GM12892 (cell line): ENCODE measurements at places on chromosomes 13 and 19.

- DNase-seq: no peak
Observed at GRCh38 chr19:49847731-49848696, 2.9 kb upstream of the PTOV1 start.

DNA sequence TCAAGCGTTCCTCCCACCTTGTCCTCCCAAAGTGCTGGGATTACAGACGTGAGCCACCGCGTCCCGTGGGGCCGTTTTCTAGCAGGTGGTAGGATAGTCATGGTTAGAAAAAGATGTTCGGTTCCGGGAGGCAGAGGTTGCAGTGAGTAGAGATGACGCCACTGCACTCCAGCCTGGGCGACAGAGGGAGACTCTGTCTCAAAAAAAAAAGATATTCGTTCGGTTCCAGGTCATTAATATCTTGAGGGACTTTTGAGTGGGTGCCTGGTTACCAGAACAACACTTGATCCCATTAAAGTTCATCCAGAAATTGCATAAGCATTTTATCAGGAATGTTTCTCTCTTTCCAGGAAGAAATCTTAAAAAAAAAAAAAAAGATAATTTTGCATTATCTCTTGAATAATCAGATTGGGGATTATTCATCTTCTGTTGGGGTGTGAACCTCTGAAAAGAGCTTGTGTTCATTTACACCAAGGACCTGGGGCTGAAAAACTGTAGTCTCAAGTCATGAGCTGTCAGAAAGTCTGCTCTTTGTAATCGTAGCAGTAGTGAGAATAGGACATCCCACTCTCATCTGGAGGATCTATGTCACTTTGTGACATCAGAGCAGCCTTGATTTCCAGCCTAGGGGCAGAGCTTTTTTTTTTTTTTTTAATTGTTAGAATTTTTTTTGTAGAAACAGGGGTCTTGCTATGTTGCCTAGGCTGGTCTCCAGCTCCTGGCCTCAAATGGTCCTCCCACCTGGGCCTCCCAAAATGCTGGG lies 1.0 kb upstream of the ETHE1 start:
- no peak for DNase-seq

DNA sequence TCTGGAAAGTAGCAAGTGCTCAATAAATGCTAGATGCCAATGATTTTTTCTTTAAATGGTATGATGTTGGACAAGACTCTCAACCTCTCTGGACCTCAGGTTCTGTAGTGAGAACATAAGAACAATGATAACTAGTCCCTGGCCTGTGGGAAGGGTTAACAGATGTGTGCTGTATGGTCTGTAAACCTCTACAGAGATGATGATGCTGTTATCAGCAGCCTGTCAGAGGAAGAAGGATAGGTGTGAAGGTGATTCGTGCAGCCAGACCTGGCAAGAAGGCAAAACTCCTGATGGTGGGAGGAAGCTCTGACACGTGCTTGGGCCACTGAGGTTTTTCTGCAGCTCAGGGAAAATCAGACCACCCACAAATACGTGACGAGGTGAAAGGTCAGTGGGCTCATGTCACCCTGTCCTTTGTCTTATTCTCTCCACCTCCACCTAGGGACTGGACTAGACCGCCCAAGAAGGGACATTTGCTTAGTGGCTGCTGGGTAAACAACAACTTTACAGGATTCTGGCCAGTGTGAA lies 36.7 kb upstream of the UBL3 start:
- no peak for DNase-seq

- no peak for DNase-seq
Observed at GRCh38 chr19:55352040-55352439, 2.5 kb downstream of the COX6B2 start.

- no peak for DNase-seq
Observed at GRCh38 chr13:86554066-86554465, 754.8 kb upstream of the SLITRK6 start.
